ENCODE measurements at places on chromosomes 6 and 20.

- no peak for DNase-seq
Observed at GRCh38 chr20:17568045-17568788, 1.7 kb upstream of the DSTN start.

DNA sequence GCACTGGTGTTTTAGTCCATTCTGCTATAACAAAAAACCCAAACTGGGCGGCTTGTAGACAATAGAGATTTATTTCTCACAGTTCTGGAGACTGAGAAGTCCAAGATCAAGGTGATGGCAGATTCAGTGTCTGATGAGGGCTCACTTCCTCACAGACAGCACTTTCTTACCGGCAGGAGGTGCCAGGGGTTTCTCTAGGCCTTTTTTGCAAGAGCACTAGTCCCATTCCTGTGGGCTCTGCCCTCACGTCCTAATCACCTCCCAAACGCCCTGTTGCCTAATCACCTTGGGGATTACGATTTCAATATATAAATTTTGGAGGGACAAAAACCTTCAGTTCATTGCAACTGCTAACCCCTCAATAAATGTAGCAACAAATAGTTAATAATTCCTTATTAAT lies 140.0 kb upstream of the SGK1 start:
- no peak for DNase-seq

DNA sequence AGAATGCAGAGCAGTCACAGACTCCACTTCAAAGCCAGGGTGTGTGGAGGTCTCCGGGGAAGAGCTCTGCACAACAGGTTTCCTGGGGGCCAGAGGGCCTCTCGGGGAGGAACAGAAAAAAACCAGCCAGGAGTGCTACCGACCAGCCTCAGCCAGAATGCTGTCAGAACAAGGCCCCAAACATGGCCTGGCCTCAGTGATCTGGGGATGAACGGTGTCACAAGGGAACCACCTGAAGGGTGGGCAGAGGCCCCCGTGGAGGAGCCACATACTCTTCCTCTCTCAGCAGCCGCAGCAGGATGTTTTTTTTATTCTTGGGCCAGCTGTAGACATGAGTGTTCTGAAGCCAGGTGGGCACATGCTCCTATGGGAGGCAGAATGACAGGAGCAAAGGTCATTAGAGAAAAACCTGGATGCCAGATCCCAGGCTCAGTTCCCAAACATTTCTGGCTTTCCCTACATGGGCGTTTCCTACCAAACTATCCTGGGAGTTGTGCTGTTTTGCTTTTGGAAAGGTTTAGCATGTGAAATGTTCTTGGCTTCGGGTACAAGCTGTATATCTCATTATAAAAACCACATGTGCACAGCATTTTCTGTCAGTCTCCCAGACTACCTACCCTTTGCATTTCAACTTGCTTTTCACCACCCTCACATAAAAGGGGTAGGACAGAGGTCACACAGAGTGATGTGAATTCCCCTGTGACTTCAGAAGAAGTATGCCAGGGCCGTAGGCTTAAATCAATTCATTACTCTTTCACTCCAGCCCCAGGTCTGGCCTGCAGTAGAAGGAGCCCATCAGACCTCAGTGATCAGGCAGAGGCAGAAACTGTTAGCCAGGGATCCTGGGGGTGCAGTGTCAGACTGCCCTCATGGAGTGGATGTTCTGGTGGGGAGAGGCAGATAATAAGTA lies 46.2 kb downstream of the TRAF3IP2 start:
- DNase-seq = no peak

- no peak for DNase-seq
Observed at GRCh38 chr20:20248620-20249200, 119.2 kb upstream of the INSM1 start.

GRCh38 chr6:43917878-43918382 lies 147.9 kb downstream of the VEGFA start:
- DNase-seq = no peak

DNA sequence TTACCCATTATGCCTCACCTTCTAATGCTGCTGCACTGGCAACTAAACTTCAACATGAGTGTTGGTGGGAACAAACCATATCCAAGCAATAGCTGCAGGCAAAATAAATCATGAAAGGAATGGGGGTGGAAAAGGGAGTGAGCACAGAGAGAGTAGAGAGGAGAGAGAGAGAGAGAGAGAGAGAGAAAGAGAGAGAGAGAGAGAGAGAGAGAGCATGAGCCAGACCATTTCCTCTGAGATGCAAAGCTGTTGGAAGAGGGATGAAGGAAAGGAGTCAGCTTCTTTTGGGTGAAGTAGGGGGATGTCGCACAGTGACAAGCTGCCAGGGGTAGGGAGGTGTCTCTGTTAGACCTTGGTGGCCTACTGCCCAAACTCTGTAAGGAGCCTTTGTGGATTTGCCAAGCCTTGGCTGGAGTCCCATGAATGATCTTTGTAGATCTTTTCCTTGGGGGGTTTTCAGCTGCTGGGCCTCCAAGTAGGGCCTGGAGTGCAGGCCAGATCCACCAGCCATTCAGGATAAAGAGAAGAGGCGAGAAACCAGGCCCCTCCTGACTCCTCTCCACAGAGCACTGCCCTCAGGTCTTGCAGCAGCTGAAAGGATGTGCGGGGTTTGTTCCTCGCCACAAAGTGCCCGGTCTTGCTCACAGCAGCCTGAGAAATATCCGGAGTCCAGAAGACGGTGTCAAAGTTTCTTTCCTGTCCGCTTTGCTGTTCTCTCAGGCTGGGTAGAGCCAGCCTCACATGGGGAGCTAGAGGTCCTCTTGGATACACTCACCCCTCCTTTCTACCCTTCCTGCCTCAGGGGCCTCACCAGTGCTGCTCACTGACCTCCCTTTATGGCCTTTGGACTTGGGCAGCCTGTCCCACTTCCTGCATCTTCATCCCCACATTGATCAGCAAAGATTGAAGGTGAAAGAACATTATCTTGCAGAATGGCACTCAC lies 17.8 kb downstream of the BTBD3 start:
- no peak for DNase-seq

- DNase-seq = no peak
Observed at GRCh38 chr6:168496997-168497331, 56.0 kb downstream of the SMOC2 start.

GRCh38 chr6:54366667-54367327 lies 58.6 kb downstream of the TINAG start:
- DNase-seq = peak; percentile 4

- DNase-seq = no peak
Observed at GRCh38 chr20:10201321-10201870, 17.2 kb upstream of the SNAP25 start.

DNA sequence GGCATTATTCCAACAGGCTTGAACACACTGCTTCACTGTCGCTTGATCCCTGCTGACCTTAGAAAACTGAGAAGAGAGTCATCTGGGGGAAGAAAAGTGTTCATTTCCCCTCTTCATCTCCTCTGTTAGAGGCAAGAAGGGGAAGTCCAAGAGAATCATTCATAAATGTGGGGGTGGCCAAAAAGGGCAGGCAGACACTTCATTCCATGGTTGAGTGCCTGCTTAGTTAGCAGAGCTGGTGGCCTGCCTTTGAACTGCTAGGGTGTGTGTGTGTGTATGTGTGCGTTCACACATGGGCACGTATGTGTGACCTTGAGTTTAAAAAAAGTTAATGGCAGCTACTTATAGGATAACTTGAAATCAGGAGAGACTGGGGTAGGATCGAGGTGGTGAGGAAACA lies 39.4 kb upstream of the RFPL4B start:
- DNase-seq = no peak

DNA sequence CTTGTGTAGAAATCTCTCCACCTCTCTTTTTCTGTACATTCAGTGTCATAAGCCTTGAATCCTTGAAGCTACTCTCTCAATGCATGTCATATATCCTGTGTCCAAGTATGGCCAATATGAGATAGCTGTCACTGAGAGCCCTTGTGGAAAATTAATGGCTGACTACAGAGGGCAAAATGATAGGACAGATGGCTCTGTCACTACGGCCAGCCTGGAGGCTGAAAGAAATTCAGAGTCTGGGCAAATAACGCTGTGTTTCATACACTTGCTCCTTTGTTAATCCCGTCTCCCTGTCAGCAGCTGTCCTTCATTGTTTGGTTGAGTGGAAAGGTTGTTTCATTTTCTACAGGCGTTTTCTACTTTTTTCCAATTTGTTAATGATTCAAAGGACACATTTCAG lies 70.4 kb upstream of the VGLL2 start:
- no peak for DNase-seq

DNA sequence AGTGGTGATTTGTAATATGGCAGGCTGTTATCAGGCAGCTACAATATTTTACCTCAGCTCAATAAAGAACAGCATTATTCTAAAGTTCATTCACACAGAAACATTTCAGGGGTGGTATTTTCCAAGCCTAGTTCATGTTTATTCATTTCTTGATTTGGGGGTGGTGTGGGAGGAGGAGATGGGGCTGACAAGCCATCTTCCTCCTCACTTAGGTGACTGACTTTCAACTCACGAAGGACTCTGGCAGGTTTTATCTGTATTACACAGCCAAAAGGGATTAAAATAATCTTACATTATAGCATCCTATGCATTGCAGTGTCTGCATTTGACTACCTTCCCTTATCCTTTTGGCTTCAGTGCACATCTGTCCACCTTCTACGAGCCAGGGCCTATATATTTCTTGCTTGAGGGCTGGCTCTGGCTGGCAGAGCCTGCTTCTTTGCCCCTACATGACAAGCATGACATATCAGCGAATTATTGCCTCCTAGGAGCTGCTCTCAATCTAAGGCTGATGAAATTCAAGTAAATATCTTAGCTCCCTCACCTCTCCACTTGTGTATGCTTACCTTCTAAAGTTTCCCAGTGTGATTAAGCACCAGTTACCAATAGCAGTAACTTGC lies 20.0 kb downstream of the KHDRBS2 start:
- DNase-seq = no peak

GRCh38 chr20:8322662-8323217 lies 190.7 kb downstream of the PLCB1 start:
- no peak for DNase-seq

GRCh38 chr6:135861189-135861588 lies 9.7 kb downstream of the PDE7B start:
- no peak for DNase-seq

GRCh38 chr6:158464483-158464882 lies 95.4 kb upstream of the TMEM181 start:
- no peak for DNase-seq

- no peak for DNase-seq
Observed at GRCh38 chr20:32626859-32627636, 41.9 kb upstream of the NOL4L start.

GRCh38 chr6:147802459-147802858 lies 294.0 kb downstream of the SAMD5 start:
- no peak for DNase-seq

- DNase-seq = no peak
Observed at GRCh38 chr6:27812805-27813492, 99.2 kb downstream of the OR2B2 start.

DNA sequence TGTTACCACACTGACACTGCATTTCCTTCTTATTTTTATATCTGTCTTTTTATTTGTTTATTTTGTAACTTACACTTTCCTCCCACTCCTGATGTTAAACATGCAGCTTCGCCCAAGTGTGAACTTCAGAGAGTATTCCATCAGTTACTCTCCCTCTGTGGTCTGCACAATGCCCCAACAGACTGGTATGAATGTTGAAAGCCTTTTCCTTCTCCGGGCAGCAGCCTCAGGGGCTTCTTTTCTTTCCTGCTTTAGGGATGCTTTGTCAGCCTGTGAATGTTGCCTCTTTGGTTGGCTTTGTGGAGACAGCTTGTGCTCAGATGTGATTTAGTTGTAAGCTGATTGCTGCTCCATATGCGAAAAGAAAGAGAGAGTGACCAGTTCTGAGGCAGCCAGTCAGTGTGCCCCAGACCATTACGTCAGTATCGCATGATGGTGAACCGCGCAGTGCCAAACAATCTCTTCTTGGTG lies 44.0 kb downstream of the SMPDL3A start:
- no peak for DNase-seq

DNA sequence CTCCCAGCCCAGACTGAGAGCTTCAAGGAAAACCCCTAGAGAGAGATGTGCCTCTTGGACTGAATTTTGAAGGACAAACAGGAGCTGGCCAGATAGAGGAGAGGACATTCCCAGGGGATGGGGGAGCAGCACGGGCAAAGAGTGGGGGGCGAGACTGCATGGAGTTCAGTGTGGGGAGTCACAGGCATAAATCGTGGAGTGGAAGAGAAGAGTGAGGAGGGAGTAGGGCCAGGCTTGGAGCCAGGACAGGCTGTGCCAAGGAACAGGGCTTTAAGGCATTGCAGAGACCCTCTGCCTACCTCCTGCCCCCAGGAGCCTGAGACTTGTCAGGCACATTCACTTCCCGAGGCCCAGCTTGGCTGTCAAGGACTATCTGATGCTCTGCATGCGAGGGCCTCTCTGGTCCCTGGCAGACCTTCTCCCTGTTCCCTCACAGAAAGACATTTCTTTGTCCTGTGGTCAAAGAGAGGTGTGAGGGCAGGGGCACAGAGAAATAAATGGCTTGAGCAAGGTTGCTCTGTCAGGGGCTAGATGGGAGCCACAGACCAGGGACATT lies 5.2 kb upstream of the SLC22A7 start:
- DNase-seq = no peak

DNA sequence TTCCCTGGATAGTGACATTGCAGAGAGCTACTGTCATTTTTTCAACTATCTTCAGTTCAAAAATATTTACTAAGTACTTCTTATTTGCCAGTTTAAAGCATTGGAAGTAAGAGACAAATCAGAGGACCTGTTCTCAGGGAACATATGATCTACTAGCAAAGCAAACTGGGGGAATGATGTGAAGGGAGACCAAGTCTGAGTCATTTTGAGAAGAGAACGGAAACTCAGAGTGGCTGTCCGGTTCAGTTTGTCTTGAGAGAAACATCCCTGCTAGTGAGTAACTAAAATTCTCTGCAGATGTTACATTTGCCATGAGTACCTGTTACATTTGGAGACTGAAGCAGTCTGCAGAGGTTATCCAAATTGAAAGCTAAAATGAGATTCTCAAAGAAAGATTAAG lies 118.3 kb downstream of the KCNQ5 start:
- no peak for DNase-seq

DNA sequence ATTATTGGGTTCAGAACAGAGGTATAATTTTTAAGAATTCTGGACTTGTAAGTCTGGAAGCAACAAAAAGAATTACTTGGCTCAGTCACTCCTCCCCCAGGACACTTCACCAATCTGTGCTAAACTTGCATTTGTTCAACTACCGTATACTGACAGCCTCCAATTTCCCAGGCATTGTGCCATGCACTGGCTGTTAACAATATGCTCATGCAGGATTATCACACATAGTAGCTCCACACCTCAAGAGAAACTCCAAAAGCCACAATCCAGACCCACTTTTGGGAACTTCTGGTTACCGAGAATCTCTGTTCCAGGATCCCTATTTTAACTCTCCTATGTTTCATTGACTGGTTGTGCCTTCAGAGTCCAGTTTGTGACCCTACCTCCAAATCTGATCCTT lies 7.7 kb downstream of the ADGRF1 start:
- DNase-seq = no peak

GRCh38 chr6:41588111-41588510 lies 41.9 kb downstream of the FOXP4 start:
- no peak for DNase-seq

GRCh38 chr6:166435574-166435973 lies 52.8 kb upstream of the MPC1 start:
- DNase-seq = no peak

- no peak for DNase-seq
Observed at GRCh38 chr6:108174371-108175175, 8.8 kb downstream of the NR2E1 start.

Measured in RWPE1 (cell line).